ENCODE measurements at places on chromosomes 3 and 15.

DNA sequence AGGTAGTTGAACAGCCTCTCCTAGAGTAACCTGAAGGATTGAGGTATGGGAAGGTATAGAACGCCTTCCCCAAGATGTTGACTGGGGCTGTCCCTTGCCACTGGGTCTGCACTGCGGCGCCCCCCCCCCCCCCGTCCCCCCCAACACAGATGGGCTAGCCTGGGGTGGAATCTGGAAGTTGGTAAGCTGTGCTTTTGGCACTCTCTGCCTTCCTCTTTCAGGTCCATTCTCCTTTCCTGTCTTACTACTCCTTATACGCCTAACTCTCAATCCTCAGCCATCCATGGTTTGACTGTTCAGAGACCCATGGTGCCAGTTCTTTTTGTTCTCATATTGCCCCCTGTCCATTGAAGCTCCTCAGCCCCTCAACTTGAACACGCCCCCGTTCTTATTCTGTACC, 42.8 kb downstream of the MAP2K1 start:
- ATAC-seq, result no peak

- no peak for ATAC-seq
Observed at GRCh38 chr3:127410678-127411077, 122.8 kb upstream of the PRR20G start.

DNA sequence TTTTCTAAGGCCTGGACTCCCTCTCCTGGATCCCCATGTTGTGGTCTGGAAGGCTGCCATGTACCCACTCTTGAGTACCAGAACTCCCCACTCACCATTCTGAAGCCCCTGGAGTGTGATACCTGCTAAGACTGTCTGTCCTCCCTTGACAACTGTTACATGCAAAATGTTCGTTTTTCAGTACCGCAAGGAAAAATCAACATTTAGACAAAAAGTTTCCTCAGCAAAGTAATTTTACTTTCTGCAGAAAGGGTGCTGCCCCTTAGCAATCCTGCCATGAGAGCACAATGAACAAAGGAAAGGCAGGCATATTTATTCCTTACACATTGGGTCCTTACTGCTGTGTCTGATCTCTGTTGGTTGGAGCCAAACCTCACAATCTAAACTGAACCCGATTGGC, 7.0 kb upstream of the GK5 start:
- no peak for ATAC-seq

- ATAC-seq, result no peak
Observed at GRCh38 chr15:52795464-52796227, 5.5 kb upstream of the ONECUT1 start.

- ATAC-seq, result no peak
Observed at GRCh38 chr15:43516801-43517353, 531 bp upstream of the MAP1A start.

DNA sequence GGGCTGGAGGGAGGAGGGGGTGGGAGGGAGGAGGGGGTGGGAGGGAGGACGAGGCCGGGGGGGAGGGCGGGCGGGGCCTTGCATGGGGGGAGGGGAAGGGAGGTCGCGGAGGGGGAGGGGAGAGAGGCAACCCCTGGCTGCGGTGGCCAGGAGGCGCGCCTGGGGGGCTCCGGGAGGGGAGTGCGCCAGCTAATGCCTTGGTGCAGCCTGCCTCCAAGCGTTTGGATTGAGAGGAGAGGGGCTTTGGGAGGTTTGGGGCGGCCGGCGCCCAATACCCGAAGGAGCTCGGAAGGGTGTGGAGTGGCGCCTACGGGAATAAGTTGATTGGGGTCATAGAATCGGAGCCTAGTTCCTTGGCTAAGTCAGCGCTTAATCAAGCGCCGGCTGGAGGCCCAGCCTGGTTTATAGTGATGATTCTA, 557 bp downstream of the TFG start:
- no peak for ATAC-seq

- no peak for ATAC-seq
Observed at GRCh38 chr3:8845641-8846040, 76.2 kb upstream of the OXTR start.

DNA sequence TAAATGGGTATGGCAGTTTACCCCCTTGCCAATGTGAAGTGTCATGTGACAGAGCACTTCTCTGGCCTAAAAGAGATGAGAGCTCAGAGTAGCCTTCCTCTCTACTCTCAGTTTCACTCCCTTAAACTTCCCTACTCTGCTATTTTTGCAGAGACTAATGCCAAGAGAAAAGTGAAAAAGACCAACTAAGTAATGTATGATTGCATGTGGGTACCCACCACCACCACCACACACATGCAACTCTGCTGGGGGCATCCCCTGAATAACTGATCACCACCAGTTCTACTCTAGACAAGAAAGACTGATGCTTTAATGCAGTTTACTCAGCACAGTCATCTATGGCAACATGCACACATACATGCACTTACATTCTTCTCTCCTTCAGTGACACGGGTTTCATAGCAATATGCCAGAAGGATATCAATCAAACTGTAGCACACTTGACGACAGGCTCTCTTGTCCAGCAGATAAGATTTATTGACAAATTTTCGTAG, 31.3 kb downstream of the SHQ1 start:
- peak; percentile 77 for ATAC-seq
